Fibroblast of skin of left quadriceps (primary cell): ENCODE measurements at places on chromosomes 2 and 18.

DNA sequence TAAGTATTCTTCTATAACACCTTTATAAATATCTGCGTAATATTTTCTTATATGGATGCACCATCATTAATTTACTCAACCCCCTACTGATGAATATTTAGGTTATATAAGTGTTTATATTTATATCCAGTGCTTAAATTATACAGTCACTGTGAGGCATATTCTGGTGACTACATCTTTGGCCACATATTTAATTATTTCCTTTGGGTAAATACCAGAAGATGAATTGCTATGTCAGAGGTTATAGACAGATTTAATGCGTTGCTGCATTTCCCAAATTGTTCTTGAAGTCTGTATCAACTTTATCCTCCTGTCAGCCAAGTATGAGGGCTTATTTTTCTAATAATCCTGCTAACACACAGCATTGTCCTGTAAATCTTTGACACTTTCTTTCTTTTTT lies 18.7 kb downstream of the DYSF start:
- DNase-seq, result no peak

- DNase-seq, result no peak
Observed at GRCh38 chr18:50862401-50862800, 16.5 kb upstream of the ME2 start.

GRCh38 chr18:63091671-63092364 lies 227.8 kb downstream of the BCL2 start:
- no peak for DNase-seq

DNA sequence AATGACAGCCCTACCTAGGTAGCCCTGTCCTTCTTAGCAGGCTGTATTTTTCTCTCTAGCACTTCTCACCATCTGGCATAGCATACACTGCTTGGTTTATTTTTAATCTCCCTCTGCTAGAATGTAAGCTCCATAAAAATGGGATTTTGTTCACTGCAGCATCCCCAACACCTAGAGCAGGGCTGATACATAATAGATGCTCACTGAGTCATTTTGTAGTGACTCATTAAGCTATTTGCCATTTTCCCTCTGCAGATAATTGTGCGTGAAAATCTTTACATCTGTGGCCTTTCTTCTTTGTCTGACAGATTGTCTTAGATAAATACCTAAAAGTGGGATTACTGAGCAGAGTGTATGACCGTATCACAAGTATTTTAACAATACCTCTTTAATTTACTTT lies 82.5 kb downstream of the CERS6 start:
- DNase-seq, result no peak

DNA sequence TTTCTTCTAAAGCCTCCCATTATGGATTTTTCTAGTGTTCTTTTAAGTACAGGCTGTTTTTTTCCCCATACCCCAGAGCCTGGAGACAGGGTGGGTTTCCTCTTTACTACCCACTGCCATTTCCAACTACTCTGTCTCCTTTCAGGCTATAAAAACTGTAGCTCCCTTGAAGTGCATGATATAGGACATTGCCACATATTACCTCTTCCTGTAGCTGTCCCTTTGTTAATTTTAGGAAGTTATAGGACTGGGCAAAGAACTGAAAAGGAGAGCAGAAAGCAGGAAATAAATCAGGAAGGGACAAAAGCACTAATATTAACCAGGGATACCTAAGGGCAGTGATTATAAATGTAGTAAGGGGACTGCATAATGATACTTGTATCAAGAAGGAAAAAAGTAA lies 54.1 kb downstream of the VIL1 start:
- no peak for DNase-seq

- no peak for DNase-seq
Observed at GRCh38 chr2:86006524-86006923, 99.2 kb downstream of the POLR1A start.

DNA sequence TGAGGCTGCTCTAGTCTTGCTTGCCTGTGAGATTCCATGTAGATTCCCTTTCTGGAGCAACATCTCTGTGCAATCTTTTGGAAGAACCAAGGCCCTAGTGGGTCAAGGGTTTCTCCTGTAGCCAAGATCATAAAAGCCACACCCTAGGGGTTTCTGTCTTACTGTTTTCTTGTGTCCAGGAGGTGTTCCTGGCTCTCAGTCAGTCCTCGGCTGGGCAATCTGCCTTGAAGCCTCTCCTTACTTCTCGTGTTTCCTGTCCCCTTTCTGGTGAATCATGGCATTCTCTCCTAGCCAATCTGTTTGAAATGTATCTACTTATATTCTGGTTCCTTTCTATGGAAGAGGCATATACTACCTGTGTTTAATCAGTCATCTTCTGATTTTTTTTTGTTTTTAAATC lies 484.8 kb upstream of the UBE2E3 start:
- DNase-seq, result no peak

DNA sequence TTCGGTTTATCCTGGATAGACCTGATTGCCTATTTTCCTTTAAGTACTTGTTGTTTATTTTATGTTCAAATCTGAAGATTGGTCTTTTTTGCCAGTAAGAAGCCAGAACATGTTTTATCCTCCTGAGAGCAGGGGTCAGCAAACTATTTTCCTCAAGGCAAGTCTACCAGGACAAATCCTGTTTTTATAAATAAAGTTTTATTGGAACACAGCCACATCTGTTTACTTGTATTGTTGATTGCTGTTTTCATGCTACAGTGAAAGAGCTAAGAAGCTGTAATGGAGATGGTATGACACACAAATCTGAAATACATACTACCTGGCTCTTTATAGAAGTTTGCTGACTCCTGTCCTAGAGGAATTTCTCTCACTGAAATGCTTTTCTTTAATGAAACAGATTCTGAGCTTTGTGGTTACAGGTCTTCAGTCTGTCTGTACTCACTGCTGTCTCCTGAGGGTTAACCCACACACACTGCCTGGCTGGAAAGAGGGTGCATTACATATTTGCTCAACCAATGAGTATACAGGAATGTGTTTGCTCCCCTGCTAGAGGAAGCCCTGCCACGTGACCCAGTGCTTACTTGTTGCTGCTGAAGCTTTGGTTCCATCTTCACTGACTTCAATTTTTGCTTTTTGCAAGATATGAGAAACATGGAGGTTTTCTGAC lies 22.6 kb downstream of the MRPL44 start:
- peak; percentile 28 for DNase-seq

DNA sequence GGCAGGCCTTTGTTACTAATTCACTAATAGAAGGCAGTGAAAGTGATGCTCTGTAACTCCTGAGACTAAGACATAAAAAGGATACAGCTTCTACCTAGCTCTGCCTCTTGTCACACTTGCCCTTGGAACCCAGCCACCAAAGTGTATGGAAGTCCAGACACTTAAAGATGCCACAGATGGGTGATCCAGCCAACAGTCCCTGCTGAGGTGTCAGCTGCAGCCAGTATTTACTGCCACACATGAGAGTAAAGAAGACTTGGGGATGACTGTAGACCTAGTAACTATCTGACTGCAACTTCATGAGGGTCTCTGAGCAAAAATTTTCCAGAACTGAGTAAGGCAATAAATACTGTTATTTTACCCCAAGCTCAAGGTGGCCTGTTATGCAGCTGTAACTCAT lies 8.8 kb downstream of the IMMT start:
- no peak for DNase-seq

DNA sequence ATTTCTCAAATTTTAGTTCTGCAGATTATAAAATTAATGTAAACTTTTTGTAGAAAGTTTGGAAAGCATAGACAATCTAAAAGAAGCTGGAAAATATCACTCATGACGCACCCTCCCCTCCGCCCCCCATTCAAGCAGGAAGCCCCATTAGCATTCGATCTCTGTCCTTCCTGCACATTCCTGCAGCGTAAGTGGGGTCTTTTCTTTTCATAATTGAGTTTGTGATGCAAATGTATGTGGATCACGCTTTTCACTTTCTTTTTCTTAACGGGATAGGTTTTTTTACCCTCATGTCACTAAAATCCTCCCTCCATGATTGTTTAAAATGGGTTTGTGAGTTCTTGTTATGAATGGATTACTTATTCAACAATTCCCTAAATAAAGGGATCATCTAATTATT lies 181.7 kb upstream of the HDAC4 start:
- no peak for DNase-seq

- no peak for DNase-seq
Observed at GRCh38 chr2:107197594-107198294, 311.8 kb upstream of the ST6GAL2 start.

DNA sequence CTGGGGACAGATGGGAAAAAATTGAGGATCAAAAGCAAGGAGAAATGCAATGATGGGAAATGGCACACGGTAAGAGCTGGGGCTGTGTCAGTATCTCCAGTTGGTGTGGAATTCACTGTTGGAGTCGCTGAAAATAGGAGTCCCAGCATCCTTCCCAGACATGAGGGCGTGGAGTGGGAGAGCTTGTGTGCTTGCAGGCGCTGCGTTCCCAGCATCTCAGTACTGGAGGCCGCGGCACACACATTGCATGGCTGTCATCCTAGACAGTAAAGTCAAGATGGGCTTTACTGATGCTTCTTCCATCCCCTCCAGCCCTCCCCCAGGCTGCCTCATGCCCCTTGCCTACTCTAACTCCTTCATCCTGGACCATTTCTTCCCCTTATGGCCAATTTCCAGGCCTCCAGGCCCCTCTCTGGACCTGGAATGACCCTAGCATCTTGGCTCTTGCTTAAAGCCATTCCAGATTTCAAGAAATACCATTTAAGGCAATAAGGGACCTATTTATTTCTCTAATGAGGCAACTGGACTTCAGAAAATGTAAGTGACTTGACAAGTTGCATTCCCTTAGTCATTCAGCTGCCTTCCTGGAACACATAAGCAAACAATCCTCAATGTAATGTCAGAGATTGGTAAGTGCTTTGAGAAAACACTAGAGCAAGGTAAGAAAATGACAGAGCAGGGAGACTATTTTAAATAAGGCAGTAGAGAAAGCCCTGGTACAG lies 70.5 kb upstream of the TTC39C start:
- DNase-seq, result peak; percentile 18

DNA sequence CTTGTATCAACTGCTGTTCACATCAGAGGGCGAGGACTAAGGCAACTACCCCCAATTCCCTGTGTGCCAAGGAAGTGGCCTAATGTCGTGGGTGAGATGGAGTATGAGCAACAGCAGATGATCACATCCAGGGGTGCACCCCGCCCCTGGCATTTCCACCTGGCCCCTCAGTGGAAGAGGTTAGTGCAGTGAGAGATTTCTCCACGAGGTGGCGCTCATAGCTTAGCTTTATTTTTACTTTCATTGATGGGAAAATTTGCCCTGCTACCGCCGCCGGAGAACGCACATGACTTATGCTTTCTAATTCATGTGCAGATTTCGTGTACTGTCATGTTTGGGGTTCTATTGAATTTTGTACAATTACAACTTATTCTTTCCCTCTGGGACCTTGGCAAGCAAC lies 470.6 kb upstream of the MEX3C start:
- peak; percentile 26 for DNase-seq

DNA sequence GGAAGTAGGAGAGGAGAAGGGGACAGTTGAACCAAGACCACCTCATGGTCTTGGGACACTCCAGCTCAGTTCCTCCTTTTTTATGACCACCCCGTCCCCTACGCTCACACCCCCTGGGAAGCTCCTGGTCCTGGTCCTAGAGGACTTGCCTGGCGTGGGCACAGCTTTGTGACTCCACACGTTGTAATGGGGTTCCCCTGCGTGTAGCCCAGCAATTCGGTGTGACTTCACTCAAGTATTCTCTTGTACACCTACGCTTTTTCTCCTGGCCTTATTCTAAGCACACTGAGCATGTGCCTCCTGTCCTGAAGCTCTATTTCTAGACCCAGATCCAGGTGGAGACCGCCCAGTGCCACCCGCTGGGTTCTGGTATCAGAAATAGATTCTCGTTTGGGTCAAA lies 36.1 kb upstream of the B3GNT7 start:
- DNase-seq, result no peak

DNA sequence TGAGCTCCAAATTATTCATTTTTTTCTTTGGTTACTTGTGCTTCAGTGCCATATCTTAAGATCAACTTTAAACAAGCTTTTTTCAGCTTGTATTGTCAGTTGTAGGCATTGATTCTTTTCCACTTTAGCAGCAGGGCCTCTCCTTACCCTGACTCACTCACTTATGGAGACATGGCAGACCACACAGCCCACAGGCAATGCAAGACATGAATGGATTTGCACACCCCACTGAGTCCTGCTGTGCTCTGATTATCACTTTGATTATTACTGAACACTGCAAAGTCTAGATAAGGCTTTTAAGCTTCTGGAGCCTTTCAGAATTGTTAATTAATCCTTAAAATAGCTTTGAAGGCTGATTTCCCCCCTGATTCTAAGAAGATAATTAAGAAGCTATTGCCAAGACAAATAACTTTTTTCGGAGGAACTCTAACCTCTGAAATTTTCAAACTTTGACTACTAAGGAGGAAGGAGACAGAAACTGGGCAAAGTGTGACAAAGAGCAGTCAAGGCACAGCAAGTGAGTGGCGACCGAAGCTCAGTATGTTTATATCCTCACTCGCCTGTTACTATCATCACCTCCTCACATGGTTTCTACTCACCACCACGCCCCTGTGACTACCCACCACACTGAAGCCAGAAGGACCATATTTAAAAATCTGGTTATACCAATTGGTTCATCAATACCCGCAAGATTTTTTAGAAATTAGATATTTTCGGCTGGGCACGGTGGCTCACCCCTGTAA lies 43.3 kb downstream of the CACNB4 start:
- no peak for DNase-seq

GRCh38 chr2:1856475-1856874 lies 112.2 kb upstream of the PXDN start:
- no peak for DNase-seq

GRCh38 chr18:26650310-26651268 lies 102.2 kb upstream of the KCTD1 start:
- no peak for DNase-seq

- DNase-seq, result no peak
Observed at GRCh38 chr2:55107436-55107835, 57.2 kb upstream of the RTN4 start.

DNA sequence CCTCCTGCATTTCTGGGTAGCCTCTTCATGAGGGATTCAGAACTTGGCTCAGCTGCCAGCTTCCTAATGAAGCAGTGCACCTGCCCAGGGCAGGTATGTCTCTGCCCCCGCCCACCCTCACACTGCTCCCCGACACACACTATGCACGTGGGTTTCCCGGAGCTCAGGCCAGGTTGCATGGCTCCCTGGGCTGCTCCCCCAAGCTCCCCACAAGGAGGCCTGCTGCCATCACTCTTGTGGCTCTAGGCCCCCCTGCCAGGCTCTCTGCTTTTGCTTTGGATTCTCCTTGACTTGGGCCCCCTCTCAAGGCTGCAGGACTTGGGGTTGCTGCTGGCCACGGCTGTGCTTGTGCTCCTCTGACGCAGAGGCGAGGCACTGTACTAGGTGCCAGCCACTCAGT lies 43.6 kb downstream of the ADD2 start:
- DNase-seq, result no peak

DNA sequence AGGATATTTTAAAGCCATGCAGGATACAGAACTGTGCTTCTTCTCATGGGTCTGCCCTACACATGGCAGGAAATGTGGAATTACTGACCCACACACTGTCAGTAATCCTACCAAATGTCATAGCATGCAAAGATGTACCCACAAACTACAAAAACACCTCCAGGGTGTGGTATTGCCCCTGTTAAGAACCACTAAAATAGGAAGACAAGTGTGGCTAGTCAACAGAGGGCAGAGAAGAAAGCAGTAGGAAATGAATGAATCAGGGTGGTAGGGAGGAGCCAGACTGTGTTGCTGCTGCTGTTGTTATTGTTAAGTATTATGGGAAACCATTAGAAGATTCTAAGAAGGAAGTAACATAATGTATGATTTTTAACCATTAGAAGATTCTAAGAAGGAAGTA lies 556.7 kb upstream of the ACVR2A start:
- DNase-seq, result no peak

GRCh38 chr2:233400961-233401360 lies 46.7 kb downstream of the DGKD start:
- no peak for DNase-seq

GRCh38 chr2:241132538-241133435 lies 16.5 kb downstream of the PASK start:
- DNase-seq, result no peak

GRCh38 chr2:19504400-19505198 lies 146.2 kb upstream of the OSR1 start:
- peak; percentile 9 for DNase-seq
